ENCODE measurements at places on chromosomes 3 and 15.

GRCh38 chr3:66021731-66022131 lies 17.0 kb downstream of the MAGI1 start:
- DNase-seq: no peak

GRCh38 chr3:41141433-41142167 lies 57.7 kb upstream of the CTNNB1 start:
- no peak for DNase-seq

GRCh38 chr3:18245721-18246120 lies 179.4 kb downstream of the SATB1 start:
- DNase-seq: no peak

DNA sequence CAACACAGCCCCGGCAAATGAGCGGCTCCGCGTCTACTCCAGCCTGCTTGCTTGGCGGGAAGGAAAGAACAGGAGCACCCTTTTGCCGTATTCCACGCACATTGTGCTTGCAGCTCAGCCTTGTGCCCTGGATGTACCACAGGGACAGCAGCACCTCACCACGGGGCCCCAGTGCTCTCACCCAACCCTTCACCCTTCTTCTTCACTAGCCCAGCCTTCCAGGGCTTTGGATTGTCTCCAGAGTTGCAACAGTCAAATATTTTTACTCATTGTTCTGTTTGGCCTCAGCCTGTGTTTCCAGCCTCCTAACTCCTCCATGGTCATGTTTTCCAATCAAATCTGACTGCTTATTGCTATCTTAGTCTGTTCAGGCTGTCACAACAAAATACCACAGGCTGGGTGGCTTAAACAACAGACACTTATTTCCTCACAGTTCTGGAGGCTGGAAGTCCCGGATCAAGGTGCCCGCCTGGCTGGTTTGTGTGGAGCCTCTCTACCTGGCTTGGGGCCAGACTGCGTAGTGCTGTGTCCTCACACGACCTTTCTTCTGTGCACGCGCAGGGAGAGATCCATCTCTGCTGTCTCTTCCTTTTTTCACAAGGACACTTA lies 79.2 kb upstream of the ABHD17C start:
- DNase-seq: no peak

- no peak for DNase-seq
Measured at GRCh38 chr3:45940781-45941365, 2.4 kb upstream of the CXCR6 start.

Data from activated CD8-positive, alpha-beta T cell treated with anti-CD3 and anti-CD28 coated beads for 36 hours (primary cell).